ENCODE measurements at places on chromosomes 5 and 9.

- DNase-seq: no peak
Measured at GRCh38 chr5:106113922-106114321, 1556.8 kb downstream of the EFNA5 start.

GRCh38 chr5:62719061-62719720 lies 140.6 kb downstream of the LRRC70 start:
- no peak for DNase-seq

- no peak for DNase-seq
Measured at GRCh38 chr9:99398241-99398640, 176.2 kb downstream of the SEC61B start.

DNA sequence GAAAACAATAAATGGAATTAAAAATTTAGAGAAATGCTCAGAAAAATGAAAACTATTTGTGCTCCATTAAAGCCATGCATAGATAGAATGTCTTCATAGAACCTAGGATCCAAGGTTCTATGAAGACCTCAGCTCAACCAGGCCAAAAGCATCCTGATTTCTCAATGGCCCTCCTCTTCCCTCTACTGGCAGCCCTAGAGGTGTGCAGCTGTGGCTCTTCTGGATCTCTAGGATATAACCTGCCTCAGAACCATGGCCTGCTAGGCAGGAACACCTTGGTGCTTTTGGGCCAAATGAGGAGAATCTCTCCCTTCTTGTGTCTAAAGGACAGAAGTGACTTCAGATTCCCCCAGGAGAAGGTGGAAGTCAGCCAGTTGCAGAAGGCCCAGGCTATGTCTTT lies 15.1 kb downstream of the IFNA1 start:
- peak; percentile 8 for DNase-seq

DNA sequence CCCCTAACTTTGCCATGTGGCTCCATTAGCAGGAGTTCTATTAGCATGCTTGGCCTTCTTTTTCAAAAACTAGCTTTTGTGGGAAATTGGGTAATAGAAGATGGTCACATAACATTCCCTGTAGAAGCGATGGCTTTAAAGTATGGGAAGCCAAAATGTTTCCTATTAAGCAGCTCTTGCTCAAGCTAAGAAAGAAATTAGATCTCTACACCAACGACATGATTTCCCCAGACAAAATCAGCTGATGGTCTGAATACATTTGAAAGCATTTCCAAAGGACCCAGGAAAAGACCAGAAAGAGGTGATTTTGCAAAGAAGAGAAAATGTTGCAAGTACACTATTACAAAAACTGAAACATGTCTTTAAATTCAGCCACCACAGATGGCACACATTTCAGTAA lies 4.8 kb upstream of the NFIL3 start:
- DNase-seq: no peak

DNA sequence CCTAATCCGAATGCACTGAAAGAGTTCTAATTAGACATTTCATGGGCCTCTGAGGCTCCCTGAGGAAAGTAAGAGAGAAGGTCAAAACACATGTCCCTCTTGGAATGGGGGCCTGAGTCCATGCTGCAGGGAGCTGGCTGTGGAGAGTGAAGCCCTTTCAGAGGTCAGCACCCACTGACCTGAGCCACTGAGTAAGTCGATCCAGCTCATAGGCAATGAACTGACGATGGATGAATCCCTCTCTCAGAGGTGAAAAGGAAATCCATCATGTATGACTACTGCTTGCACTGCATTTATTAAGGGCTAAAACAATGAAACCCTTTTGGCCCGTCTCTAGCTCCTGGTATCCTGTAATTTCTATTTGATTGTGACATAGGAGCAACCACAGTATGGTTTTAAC lies 288.9 kb upstream of the VLDLR start:
- DNase-seq: no peak

GRCh38 chr9:78958892-78959291 lies 612.9 kb upstream of the TLE4 start:
- no peak for DNase-seq

GRCh38 chr9:2639786-2640185 lies 18.2 kb downstream of the VLDLR start:
- DNase-seq: no peak

GRCh38 chr9:108786901-108787689 lies 68.7 kb downstream of the ACTL7B start:
- DNase-seq: no peak

GRCh38 chr9:38523121-38523520 lies 97.3 kb downstream of the ANKRD18A start:
- DNase-seq: no peak

- DNase-seq: no peak
Measured at GRCh38 chr9:106974341-106974740, 111.4 kb downstream of the ZNF462 start.

GRCh38 chr9:17230646-17231045 lies 95.8 kb downstream of the CNTLN start:
- DNase-seq: no peak

DNA sequence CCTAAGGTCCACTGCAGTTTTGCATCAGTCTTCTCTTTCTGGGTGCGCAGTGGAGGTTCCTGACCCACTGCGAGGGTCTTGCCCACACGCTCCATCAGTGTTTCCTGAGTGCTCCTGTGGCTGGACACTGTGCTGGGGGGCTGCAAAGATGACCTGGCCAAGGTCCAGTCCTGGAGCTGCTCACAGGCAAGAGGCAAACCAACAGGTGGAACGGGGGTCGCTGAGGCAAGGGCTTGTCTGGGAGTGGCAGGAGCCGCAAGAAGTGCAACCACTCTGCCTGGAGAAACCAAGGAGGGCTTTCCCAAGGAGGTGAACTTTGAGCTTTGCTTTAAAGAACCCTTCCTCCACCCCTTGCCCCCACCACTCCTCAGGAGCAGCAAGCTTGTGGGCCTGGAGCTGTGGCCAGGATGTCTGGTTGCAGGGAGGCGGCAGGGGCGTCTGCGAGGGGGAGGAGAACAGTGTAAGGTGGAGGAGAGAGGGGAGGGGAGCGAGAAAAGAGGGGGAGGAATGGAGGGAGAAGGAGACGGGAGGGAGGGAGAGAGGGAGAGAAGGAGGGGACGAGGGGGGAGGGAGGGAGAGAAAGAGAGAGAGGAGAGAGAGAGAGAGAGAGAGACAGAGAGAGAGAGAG lies 444 bp upstream of the CPLX2 start:
- DNase-seq: no peak

- no peak for DNase-seq
Measured at GRCh38 chr5:107553117-107553555, 117.6 kb downstream of the EFNA5 start.

DNA sequence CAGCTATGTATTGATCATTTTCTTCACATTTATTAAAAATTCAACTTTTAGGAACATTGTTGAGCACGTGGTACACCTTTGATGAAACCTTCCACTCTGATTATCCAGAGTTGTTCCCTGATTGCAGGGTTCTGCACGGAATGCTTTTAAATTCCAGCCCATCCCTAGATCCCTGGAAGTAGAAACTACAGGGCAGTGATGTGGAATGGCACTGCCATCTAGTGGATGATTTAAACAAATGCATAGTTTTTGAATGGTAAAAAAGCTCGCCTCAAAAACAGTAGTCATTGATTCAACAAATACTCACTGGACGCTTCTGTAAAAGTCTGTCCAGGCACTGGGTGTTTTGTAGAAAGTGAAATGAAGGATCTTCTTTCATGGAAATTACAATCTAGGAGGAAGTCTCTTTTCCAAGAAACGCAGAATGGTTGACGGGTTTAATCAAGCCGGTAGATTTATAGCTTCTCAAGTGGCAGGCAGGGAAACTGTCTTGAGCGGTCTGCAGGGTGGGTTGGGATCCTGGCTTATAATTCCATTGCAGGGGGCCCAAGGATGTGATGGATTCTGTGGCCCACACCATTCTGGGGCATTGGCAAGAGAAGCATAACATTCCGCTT lies 118.4 kb downstream of the ARHGAP26 start:
- no peak for DNase-seq

DNA sequence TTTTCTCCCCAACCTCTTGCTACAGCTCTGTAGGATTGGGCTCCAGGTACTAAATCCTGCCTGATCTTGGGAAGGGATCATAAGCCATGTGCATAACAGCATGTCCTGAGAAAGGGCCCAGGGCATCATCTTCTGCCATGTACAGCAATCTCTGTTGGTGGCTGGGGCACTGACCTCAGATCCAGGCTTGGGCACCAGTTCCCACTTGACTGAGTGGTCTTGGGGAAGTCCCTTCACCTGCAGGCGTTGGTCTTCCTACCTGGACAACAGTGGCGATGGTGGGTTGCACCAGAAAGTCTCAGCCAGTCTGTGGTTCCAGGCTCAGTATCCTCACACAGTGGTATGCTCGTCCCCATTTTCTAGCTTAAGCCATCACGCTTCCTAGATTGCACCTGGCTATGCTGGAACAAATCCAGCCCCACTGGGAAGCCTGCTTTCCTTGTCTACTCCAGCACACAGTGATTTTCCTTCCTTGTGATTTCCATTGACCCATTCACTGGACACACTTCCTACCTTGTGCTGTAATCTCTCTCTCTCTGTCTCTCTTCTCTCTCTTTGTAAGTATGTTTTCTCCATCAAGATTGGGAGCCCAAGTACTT lies 121.7 kb upstream of the PITX1 start:
- DNase-seq: no peak

- DNase-seq: no peak
Measured at GRCh38 chr5:137040641-137041340, 458.3 kb downstream of the SPOCK1 start.

- no peak for DNase-seq
Measured at GRCh38 chr9:16207161-16207560, 654.3 kb downstream of the CCDC171 start.

- DNase-seq: no peak
Measured at GRCh38 chr5:53010814-53011213, 21.7 kb downstream of the ITGA2 start.

GRCh38 chr5:72107131-72107900 lies at the start of gene MAP1B:
MAP1B (plus strand) TSS chr5:72107475; CDS start chr5:72107532, 57 bp downstream.
- no peak for DNase-seq

- DNase-seq: no peak
Measured at GRCh38 chr5:54049144-54049543, 261.2 kb downstream of the ARL15 start.

DNA sequence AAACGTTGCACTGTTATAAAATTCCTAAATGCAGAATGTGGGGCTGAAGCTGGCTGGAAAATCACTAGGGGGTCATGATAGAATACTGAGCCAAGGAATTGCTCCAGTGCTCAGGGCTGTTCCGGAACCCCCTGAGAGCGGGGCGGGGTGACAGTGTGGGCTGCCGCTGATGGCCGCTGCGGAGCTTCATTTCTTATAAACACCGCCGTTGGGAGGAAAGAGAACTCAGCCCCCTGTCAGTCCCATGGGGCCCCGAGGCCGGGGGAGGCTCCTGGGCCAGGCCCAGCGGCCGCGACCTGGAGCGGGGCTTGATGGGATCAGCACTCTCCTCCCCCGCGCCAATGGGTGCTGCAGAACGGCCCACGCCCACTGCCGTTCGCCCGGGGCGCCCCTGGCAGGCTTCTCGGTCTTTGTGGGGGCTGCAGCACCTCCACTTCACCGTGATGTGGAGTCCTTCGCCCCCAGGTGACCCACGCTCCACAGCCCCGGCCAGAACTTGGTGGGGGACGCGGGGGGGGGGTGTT lies 5.2 kb upstream of the IRF1 start:
- peak; percentile 58 for DNase-seq

DNA sequence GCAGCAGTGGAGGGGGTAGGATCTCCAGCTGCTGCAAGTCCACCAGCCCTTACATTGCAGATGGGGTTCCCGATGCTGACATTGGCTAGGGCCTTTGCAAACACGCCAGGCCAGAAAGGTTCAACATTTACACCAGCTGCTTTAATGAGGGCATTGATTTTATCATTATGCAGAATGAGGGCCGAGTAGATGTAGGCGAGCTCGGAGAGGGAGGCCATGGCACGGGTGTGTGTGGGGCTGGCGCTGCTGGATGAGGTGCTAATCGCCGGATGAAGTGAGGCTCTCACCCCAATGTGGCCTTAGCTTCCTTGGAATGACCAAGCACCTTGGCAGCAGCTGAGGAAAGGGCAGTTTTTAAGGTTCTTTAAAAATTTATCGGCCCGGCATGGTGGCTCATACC lies 27.4 kb downstream of the PHAX start:
- DNase-seq: no peak

DNA sequence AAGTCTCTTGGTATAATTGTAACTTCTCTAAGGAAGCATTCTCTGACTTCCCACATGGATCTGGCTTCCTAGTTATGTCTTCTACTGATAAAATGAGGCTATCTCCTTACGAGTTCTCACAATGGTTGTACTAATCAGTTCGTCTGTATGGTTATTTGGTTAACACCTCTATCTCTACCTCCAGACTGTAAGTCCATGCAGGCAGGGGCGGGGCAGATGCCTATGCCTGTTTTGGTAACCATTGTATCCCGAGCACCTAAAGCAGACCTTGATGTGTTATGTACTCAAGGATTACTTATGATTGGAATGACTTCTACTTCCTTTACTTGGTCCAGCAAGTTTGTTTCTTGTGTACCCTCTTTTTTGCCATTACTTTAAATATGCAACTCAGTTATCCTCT lies 125.0 kb upstream of the PITX1 start:
- DNase-seq: no peak
